ENCODE measurements at places on chromosomes 13 and 19. TPM values are rescaled to one million over a fixed set of nuclear protein-coding genes. Genes with fewer than 3 reads are reported as not detected.

DNA sequence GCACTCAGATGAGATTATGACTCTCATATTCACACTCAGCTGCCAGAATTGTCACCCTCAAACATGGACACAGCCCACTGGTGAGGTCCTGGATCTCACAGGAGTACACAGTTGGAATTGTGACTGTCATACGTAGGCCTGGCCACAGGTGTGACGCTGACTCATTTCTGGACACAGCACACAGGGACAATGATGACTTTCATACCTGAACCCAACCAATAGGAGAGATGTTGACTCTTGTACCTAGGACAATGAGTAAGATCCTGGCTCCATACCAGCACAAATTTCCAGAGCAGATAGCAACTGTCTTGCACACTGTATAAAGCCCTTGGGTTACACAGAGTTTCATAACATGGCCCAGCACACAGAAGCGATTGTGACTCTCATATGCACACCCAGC, 46.4 kb downstream of the ZNF85 start:
- no peak for DNase-seq

The N4BP2L1 gene
- total RNA-seq = 35.1 TPM

DNA sequence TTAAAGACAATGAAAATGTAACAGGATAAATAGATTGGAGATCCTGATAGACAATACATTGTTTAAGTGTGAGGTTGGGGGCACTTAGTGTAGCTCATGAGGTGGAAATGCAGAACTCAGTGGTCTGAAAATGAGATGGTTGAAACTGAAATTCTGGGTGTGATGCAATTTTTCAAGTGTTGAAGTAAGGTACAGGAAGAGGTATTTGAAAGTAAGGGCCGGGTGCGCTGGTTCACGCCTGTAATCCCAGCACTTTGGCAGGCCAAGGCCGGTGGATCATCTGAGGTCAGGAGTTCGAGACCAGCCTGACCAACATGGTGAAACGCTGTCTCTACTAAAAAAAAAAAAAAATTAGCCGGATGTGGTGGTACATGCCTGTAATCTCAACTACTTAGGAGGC, 113.0 kb downstream of the UFM1 start:
- no peak for DNase-seq

- no peak for DNase-seq
These were observed 7.8 kb downstream of the DDX39A start for GRCh38 chr19:14411161-14411937.

The AMH gene
- 1.2 TPM for total RNA-seq

DNA sequence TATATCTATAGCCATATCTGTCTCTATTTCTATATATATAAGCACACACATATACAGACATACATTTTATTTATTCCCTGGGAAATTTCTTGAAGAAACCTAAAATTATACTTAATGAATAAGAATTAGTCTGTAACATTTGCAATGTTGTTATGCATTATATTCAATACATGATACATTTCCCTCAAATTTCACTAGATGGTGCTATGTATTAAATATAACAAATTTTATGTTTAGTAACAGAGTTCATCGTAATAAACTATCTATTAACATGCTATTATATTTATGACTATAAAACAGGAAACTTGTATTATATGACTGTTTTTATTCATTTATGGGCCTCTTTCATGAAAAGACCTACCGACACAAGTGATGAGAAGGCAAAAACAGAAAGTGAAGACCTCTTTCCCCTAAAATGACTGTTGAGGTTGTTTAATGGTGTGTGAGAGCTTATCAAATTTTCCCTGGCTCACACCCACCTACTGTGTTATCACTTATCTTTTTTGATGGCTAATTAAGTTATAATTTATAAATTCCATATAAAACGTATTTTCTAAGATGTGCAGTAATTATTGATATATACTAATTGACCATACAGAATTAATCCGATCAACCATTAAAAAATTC, 881.9 kb downstream of the SLITRK6 start:
- DNase-seq = no peak

The TMEM59L gene
- 0.46 TPM for total RNA-seq

DNA sequence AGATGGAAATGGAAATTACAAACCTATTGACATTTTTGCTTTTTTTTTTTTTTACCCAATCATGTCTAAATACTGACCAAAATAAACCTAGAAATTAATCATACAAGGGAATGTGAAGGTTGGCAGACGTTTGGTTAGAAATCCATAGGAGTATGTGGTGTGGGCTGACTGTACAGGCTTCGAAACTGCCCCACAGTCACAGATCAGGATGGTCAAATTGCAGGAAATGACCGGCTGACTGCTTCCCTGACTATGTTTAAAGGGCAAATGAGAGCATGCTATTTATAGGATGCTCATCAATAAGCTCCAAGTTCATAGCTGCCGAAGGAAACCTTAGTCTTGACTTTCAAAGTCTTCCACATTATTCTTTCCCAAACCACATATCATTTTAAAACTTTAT, 118.4 kb downstream of the COG6 start:
- DNase-seq = no peak

DNA sequence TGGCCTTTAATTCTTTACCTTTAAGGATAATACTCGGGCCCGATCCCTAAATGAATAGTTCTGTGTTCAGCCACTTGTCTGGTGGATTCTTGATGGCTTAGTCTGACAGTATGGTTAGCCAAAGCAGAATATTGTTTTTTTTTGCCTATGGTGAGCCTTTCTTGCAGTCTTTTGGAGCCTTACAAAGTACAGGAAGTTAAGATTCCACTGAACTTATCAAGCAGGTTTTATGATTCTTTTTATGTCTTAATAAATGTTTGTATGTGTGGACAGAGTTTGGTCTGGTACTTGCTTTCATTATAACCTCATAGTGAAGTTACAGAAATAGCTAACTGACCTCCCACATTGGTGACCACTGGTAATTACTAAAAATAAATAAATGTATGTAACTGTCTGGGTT, 17.1 kb downstream of the PCCA start:
- DNase-seq = no peak

The LILRB4 gene
- total RNA-seq = 0.15 TPM

The SLITRK6 gene
- total RNA-seq = 4.7 TPM

The PDX1 gene
- total RNA-seq = not detected

The CEACAM3 gene
- total RNA-seq = not detected

The IFI30 gene
- 214 TPM for total RNA-seq

DNA sequence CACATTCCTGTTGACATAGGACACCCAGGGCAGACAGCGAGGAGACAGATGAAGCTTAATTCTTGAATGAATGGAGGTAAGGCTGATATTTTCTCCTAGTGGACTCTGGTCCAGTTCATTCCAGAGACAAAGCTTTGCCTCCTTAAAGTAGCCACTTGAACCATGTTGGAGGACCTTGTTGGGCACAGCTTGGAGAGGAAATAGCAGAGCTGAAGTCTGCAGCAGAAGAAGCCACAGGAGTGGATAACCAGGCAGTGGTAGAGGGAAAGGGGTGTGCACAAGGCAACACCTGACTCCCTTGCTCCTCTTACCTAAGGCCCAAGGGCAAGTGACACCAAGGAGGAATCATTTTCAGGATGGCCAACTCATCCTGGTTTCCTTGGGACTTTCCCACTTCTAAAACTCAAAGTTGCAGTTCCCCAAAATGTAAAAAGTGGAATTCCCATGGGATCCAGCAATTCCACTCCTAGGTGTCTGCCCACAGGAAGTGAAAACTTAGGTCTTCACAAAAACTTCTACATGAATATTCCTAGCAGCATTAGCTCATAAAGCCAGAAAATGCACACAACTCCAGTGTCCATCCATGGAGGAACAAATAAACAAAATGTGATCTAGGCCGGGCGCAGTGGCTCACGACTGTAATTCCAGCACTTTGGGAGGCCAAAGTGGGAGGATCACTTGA, 6.6 kb upstream of the RFX2 start:
- DNase-seq = no peak

GRCh38 chr13:98206946-98207345, 29.9 kb upstream of the RNF113B start:
- no peak for DNase-seq

DNA sequence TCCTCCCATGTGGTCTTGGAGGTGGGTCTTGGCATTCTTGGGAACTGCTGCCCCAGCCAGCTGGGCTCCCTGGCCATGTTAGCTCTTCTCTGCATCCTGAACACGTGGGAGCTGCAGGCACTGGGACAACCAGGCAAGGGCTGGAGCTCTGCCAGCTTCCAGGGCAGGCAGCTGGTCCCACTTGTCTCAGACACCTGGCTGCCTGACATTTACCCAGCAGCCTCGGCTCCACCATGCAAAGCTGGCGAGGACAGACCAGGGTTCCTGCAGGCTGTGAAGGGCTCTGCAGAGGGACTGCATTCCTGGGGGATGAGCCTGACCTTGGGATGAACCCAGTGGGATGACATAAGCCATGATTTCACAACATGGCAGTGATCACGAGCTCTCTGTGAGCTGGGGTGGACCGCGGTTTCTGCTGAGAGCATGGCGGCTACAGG, 99.0 kb upstream of the TSHZ3 start:
- peak; percentile 88 for DNase-seq

GRCh38 chr19:53333066-53333462, 485 bp upstream of the ZNF845 start:
- DNase-seq = peak; percentile 89

The SMIM44 gene
- not detected for total RNA-seq

- DNase-seq = no peak
These were observed 158.8 kb downstream of the RGCC start for GRCh38 chr13:41616151-41616550.

The ZGLP1 gene
- 2.2 TPM for total RNA-seq

DNA sequence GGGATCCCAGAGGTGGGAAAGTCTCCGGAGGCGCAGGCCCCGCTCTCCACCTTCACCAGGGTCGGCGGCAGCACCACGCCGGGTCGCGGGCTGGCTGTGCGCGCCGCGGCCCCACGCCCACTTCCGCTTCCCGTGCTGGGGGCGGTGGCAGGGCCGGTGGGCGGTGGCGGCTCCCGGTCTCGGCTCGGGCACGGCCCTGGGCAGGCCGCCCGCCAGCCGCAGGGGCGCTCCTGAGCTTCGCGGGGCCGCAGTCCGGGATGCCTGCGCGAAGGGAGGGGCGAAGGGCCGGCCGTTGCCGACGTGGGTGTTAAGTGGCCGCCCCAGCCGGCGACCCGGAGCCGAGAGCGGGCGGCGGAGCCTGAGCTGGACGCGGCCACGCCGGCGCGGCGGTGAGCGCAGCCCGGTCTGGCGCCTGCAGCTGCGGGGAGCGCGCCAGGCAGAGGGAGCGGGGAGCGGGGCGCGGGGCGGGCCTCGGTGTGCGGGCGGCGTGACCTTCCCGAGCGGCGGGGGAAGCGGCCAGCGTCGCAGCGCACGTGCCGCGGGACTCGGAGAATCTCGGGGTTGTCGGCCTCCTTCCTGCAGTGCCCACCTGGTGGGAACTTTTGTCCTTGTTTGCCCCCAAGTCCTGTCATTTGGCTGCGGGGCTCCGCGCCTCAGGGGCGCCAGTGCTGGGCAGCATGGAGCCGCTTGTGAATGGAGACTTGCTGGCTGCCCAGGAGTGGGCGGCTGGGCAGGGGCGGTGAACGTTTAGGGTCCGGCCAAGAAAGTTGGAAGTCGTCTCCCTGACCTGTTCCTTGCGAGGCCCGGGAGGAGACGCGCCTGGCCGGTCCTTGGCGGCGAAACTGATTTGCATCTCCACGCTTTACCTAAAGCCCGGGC, at the start of gene SLC25A15:
SLC25A15 (plus strand) TSS at position 337 of the 879 bp plus-strand sequence. CDS start 3,616 bp downstream, outside the sequence.
- peak; percentile 92 for DNase-seq

The EHD2 gene
- 58.3 TPM for total RNA-seq

DNA sequence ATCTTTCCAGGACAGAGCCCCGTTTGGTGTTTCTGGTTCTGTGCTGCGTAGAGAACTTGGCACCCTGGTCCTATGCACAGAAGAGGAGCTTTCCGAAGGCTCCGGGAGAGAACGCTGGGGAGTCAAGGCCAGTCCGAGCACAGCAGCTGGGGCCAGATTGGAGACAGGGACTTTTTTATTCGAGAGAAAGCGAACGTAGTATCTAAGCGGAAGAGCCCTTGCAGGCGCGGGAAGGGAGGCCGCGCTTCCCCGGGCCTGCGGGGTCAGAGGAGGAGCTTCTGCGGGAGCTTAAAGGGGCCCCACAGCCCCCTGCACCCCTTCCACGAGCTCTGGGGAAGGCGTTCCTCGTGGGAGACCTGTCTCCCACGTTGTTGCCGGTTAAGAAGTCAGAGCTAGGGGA, 48.6 kb upstream of the ARHGEF7 start:
- DNase-seq = no peak

- DNase-seq = no peak
These were observed 34.7 kb upstream of the DOCK9 start for GRCh38 chr13:99012539-99012938.

The CNFN gene
- 502 TPM for total RNA-seq

GRCh38 chr13:34990399-34991214, 48.5 kb downstream of the NBEA start:
- no peak for DNase-seq

- DNase-seq = no peak
These were observed 211.2 kb downstream of the UQCRFS1 start for GRCh38 chr19:29001597-29002245.

DNA sequence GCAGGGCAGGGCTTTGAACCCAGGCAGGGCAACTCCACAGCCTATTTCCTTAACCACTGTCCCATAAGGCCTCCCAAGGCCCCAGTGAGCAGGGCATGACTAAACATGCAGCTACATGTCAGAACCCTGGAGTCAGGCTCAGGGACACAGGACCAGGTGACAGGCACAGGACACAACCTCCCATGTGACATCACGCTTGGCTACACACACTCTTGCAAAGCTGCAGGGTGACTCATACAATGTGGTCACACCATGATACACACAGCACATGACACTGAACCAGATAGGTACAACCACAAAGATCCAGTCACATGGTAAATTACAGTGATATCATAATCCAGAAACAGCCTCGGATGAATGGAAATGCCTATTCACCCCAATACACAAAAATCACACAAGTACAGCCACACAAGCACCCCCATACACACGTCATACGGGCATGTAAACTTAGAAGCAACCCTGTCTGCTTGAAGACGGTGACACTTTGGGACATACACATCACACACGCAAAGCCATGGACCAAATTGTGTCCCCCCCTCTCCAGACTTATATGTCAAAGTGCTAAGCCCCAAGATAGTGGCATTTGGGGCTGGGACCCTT, 14.5 kb downstream of the KLK4 start:
- peak; percentile 63 for DNase-seq

DNA sequence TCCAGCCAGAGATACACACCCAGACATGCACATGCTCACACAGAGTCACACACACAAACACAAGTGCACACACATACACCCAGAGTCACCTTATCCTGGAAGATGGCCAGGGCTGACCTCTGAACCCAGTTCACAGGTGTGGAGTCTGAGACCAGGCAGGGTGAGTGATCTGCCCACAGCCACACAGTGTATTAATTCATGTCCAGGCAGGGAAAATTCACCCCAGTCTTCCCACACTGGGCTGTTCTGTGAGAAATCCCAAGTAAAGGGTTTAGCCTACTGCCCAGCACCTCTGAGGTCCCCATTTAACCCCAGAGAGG, 2.0 kb downstream of the POU2F2 start:
- DNase-seq = no peak

The PCDH17 gene
- total RNA-seq = 1.2 TPM
